SJCRH30 (cell line): ENCODE measurements at places on chromosomes 1 and 21. TPM values are rescaled to one million over a fixed set of nuclear protein-coding genes. Genes with fewer than 3 reads are reported as not detected.

- H3K4me1 ChIP-seq, result no peaks in the 10 kb centered on the region; the same call in 1 of the 2 replicates
- no peak for DNase-seq
- no peak overlapping the region for H3K27ac ChIP-seq
- no peaks in the 10 kb centered on the region for H3K36me3 ChIP-seq
Observed at GRCh38 chr1:60228041-60228491, 154.5 kb upstream of the C1orf87 start.

DNA sequence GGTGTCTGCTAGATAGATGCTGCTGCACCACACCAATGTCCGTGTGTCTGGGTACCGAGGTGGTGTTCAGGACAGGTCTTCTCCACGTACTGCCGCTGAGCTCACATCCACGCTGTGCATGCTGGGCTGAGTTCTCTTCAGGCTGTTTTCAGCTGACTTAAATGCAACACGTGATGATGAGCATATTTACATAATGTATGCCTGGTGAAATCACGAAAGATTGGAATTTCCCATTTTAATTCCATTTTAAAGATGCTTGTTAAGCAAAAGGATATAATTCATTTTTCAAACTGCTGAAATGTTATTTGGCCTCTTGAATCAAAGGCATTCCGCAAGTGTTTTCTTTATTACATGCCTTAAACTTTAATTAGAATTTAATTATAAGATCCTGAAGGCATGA, 107.9 kb downstream of the FGGY start:
- DNase-seq, result no peak
- no peaks in the 10 kb centered on the region for H3K27me3 ChIP-seq
- H3K27ac ChIP-seq, result no peak overlapping the region
- no peak overlapping the region for H3K4me3 ChIP-seq
- H3K36me3 ChIP-seq, result no peaks in the 10 kb centered on the region

DNA sequence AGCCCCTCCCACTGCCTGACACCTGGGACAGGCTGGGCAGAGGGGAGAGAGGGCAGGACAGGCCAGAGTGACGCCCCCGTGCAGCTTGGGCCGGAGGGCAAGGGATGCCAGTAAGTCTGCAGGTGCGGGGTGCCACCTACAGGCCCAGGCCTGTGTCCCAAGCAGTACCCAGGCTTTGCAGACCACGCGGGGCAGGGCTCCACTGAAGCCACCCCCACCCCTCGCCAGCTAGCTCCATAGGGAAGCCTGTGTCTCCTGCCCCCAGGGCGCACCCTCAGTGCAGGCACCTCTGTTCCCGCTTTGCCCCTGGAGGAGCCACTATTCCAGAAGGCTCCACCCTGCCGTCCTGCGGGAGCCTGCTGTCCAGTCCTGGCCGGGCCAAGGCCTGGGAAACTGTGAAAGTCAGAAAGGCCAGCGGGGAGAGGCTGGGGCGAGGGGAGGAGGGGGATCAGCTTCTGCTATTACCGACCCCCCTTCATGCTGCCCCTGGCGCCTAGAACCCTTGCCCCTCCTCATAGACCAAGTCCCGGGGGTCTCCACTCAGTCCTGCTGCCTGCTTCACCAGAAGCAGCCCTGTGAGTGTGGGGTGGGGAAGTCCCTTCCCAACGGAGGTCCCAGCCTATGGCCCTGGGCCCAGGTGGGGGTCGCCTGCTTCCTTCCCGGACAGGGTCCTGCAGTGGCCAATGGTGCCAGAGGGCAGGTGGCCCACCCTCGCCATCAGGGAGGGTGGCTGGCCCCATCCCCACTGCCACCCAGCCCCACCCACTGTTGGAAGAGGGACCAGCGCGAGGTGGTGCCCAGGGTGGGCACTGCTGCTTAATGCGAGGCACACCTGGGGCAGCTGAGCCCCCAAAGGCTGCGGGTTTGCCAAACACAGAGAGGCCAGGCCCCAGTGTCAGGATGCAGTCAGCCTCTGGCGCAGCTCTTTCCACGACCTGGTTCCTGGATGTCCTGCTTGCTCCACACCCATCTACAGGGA, 54.4 kb downstream of the KCNAB2 start:
- H3K27me3 ChIP-seq, result peaks cover 84% of the 10 kb centered on the region
- no peak overlapping the region for H3K27ac ChIP-seq
- DNase-seq, result no peak

DNA sequence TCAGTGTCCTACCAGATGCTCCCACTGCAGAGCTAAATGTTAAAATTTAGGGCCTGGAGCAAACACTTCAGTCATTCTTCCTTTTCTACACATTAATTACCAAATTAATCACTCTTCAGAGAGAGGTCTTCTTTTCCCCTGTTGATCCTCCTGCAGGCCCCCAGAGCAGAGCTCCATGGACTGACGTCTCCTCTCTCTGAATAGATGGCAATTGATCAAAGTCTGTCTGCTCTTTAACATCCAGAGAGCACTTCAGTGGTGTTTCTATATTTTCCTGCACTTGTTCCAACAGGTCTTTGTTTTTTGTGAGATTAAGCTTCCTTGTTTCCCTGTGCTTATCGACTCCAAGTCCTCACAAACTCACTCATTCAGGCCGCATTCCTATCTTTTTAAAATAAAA, 239.3 kb downstream of the SIPA1L2 start:
- no peaks in the 10 kb centered on the region for H3K4me1 ChIP-seq
- H3K36me3 ChIP-seq, result no peaks in the 10 kb centered on the region
- H3K27me3 ChIP-seq, result no peaks in the 10 kb centered on the region

GRCh38 chr1:167330601-167331293, 110.1 kb downstream of the POU2F1 start:
- H3K4me1 ChIP-seq, result no peaks in the 10 kb centered on the region
- H3K27ac ChIP-seq, result no peak overlapping the region
- H3K4me3 ChIP-seq, result no peak overlapping the region
- no peaks in the 10 kb centered on the region for H3K27me3 ChIP-seq

- H3K27ac ChIP-seq, result no peak overlapping the region
- H3K27me3 ChIP-seq, result no peaks in the 10 kb centered on the region
- no peak for DNase-seq
- no peaks in the 10 kb centered on the region for H3K4me1 ChIP-seq
- H3K36me3 ChIP-seq, result no peaks in the 10 kb centered on the region
- H3K4me3 ChIP-seq, result no peak overlapping the region
Observed at GRCh38 chr1:168751195-168751650, 22.2 kb upstream of the DPT start.

DNA sequence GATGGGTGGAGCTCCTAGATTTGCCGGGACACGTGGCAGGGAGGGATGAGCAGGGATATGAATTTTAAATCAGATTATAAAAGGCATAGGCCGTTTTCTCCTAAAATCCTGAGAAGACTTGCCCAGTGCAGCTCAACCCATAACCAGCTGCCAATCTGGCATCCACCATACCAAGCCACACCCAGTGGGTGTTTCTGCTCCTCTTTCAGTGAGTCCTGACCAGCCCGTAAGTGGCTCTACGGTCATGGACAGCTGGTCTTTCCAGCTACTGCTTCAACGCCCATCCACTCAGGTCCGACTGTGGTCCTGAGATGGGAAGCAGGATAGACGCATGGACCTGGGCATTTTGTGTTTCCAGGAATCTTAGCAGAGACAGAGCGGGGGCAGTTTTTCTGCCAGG, 107.2 kb downstream of the LAMC2 start:
- no peaks in the 10 kb centered on the region for H3K4me1 ChIP-seq
- no peaks in the 10 kb centered on the region for H3K27me3 ChIP-seq
- H3K4me3 ChIP-seq, result no peak overlapping the region
- H3K36me3 ChIP-seq, result no peaks in the 10 kb centered on the region
- no peak for DNase-seq

DNA sequence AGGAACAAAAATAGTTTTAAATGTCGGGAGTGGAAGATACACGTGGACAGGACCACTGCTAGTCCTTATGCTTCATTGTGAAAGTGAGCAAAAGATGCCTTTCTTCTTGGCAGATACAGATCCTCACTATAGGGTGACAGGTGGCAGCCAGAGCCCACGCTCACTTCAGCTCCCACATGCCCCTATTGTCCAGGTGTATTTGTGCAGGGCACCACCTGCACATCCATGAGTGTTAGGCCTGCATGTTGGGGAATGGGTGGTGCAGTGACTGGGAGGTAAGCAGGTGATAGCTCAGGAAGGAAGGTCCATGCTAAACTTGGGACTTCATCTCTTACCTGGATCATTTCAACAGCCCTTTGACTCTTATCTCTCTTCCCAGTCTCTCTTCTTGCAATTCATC, 27.4 kb downstream of the SLC5A9 start:
- H3K4me1 ChIP-seq, result no peaks in the 10 kb centered on the region
- no peak for DNase-seq
- H3K27me3 ChIP-seq, result no peaks in the 10 kb centered on the region; the same call in 1 of the 2 replicates
- no peak overlapping the region for H3K27ac ChIP-seq
- H3K36me3 ChIP-seq, result no peaks in the 10 kb centered on the region

GRCh38 chr1:20151906-20152598, 12.9 kb downstream of the PLA2G2F start:
- H3K4me3 ChIP-seq, result peak overlapping the region; percentile 39
- peaks cover 5% of the 10 kb centered on the region; the same call in 1 of the 2 replicates for H3K4me1 ChIP-seq
- no peak overlapping the region for H3K27ac ChIP-seq
- no peaks in the 10 kb centered on the region for H3K27me3 ChIP-seq

DNA sequence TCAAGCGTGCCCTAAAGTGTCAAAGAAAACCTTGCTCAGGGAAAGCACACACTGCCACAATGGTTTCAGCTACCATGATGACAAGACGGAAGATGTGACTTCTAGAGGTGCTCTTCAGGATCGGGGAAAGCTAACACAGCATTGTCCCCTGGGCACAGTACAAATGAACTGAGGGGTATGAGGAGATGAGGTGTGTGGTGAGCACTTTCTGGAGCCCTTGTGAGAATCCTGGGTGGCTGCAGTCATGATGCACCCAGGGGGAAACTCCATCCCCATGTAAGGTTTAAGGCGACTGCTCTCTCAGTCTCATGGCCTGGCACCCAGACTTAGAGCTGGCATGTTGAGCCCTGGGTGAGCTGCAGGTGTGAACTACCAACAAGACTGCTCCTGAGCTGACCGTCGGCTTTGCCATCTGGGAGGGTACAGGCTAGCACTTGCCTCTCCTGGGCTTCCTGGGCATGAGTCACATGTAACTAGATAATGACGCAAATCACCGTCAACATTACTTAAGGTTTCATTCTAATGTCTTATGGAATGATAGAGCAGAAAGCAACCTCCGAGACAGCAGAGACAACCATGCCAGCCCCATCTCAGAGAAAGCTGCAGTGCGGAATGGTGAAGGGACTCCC, 144.6 kb downstream of the CLIC6 start:
- peaks cover 48% of the 10 kb centered on the region for H3K36me3 ChIP-seq
- peaks cover 22% of the 10 kb centered on the region for H3K4me1 ChIP-seq
- DNase-seq, result no peak
- H3K4me3 ChIP-seq, result no peak overlapping the region

- no peak for DNase-seq
- H3K27ac ChIP-seq, result no peak overlapping the region
- H3K4me1 ChIP-seq, result no peaks in the 10 kb centered on the region
- no peaks in the 10 kb centered on the region for H3K36me3 ChIP-seq
Observed at GRCh38 chr1:66478116-66478515, 55.8 kb upstream of the SGIP1 start.

GRCh38 chr1:157856538-157856937, 14.9 kb upstream of the CD5L start:
- H3K27me3 ChIP-seq, result no peaks in the 10 kb centered on the region
- H3K4me1 ChIP-seq, result no peaks in the 10 kb centered on the region
- no peak for DNase-seq
- no peaks in the 10 kb centered on the region for H3K36me3 ChIP-seq
- no peak overlapping the region for H3K27ac ChIP-seq

DNA sequence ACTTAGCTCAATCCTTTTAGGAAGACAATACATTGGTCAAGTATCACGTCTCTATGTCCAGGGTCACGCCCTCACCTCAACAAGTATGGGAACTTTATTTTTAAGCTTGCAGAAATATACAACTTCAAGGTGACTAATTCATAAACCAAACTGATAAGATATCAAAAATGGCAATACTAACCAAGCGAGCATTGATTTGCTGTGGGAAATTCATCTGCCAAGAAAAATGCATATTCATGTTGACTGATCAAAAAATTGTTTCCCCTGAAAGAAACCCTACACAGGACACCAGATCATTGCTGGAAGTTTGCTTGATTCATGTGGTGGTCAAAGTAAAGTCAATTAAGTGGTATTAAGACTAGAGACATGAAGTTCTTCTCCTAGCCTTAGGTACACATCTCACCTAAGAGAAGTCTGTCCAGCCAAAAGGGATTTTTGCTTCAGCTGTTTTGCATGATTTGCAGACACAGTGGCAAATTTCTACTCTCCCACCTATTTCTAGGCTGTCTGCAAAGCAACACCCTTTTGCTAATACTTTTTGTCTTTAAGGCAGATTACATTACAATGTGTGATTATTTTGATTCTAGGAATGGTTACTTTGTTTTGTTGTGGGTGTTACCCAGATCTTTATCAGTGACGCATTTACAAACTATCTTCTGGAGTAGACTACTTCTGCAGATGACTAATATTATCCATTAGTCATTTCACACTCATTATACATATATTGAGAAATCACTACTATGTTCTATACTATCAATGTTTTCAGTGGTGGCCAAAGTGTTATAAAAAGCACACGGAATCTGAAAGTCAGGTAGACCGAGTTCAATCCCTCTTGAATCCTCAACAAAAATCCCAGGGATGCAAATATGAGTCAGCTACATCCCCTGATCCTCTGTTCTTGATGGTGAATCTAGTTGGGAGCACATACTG, 12.4 kb downstream of the SAMSN1 start:
- DNase-seq, result no peak
- no peak overlapping the region for H3K27ac ChIP-seq
- no peaks in the 10 kb centered on the region for H3K36me3 ChIP-seq
- no peaks in the 10 kb centered on the region for H3K4me1 ChIP-seq
- no peak overlapping the region for H3K4me3 ChIP-seq
- H3K27me3 ChIP-seq, result no peaks in the 10 kb centered on the region

GRCh38 chr1:247386687-247387086, 29.3 kb upstream of the NLRP3 start:
- no peaks in the 10 kb centered on the region for H3K27me3 ChIP-seq
- no peaks in the 10 kb centered on the region for H3K4me1 ChIP-seq
- no peak overlapping the region for H3K4me3 ChIP-seq
- no peak overlapping the region for H3K27ac ChIP-seq

DNA sequence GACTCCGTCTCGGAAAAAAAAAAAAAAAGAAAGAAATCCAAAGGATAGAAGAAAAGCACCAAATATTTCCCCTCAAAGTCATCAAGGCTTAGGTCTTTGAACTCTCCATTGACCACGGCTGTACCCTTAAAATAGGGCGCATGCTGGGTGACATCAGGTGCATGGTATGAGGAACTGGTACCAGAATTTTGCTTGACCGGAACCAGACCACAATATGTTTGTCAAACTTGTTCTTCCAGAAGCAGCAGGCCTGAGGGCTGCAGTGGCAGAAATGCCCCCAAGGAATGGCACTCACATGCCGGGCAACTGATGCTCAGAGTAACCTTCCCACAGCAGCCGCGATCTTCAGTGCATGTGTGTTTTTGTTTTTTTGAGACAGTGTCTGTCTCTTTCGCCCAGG, 21.0 kb downstream of the RCC1 start:
- H3K4me3 ChIP-seq, result no peak overlapping the region
- no peak overlapping the region for H3K27ac ChIP-seq
- DNase-seq, result no peak
- peaks cover 31% of the 10 kb centered on the region for H3K36me3 ChIP-seq
- no peaks in the 10 kb centered on the region for H3K4me1 ChIP-seq

WASF2 gene
- 38.2 and 43.6 TPM in 2 replicates for total RNA-seq

IGSF9 gene
- total RNA-seq, result 0.06 and 0.08 TPM in 2 replicates

FCRL1 gene
- total RNA-seq, result not detected in 2 replicates

TTC22 gene
- not detected in 2 replicates for total RNA-seq

PPP1R8 gene
- 81.7 and 84.5 TPM in 2 replicates for total RNA-seq

DMBX1 gene
- not detected in 2 replicates for total RNA-seq

GBP3 gene
- 0.12 and 0.53 TPM in 2 replicates for total RNA-seq

TLCD4 gene
- 45.9 and 46.5 TPM in 2 replicates for total RNA-seq
